ENCODE measurements at places on chromosomes 1 and 21. TPM values are rescaled to one million over a fixed set of nuclear protein-coding genes. Genes with fewer than 3 reads are reported as not detected.

Gene SLC1A7
- 0.46 TPM for total RNA-seq

Gene RXRG
- 5.1 TPM for total RNA-seq

Gene MMP23B
- 56.1 TPM for total RNA-seq

Gene SOX13
- 14.8 TPM for total RNA-seq

GRCh38 chr1:232626452-232626851 lies 3.5 kb downstream of the SIPA1L2 start:
- peak overlapping the region; percentile 86 for H3K27ac ChIP-seq
- no peak overlapping the region for H3K4me3 ChIP-seq
- H3K36me3 ChIP-seq = no peaks in the 10 kb centered on the region
- H3K4me1 ChIP-seq = peaks cover 70% of the 10 kb centered on the region

DNA sequence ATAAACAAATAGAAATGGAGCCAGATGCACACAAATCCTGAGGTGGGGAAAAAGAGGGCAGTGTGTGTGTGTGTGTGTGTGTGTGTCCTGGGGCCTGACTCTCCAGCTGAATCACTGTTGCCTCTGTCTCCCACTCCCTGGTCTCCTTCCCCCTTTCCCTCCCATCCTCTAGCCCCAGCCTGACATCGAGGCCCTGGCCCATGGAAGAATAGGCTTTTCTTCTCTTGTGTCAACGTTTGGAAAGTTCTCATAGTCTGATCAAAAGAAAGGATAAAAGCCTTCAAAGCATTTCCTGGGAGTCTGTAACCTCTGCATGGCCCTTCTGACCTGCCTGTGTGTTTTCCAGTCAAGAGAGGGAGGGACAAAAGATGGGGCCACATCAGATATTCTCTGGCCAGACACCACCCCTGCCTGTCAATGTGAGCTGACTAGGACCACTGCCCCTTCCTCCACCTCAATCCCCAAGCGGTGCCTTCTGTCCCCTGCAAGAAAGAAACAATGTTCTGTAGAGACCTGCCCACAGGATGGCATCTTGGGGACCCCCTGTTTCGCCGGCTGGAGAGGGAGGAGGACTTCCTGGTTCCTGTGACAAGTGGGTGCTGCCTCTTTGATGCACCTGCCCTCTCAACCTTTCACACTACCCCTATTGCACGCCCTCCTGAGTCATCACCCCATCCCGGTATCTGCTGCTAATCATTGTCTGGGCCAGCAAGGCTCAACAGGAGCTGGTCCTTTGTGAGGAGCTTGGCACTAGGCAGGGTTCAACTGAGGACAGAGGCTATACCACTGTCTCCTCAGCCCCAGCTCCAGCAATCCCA lies 16.2 kb downstream of the KCNJ10 start:
- H3K36me3 ChIP-seq = no peaks in the 10 kb centered on the region
- no peak overlapping the region for H3K4me3 ChIP-seq
- DNase-seq = no peak
- no peaks in the 10 kb centered on the region for H3K27me3 ChIP-seq
- H3K4me1 ChIP-seq = no peaks in the 10 kb centered on the region
- H3K27ac ChIP-seq = no peak overlapping the region

DNA sequence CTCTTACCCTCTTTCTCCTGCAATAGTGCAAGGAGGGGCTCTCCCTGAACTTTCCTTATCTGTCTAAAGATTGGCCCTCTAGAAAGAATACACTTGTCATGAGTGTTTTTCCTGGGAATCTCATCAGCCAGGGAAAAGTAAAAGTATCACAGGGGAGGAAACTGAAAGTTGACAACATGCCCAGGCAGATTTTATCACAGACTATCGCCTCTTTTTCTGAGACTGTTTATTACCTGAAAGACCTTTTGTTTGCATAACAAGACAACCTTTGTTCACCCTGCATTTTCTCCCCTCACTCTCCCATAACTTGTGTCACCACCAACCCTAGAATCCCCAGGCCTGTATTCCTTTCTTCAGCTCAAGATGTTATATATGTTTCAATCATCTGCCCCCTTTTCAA lies 794.7 kb upstream of the ADAMTS5 start:
- H3K4me1 ChIP-seq = peaks cover 14% of the 10 kb centered on the region
- H3K27me3 ChIP-seq = no peaks in the 10 kb centered on the region
- no peaks in the 10 kb centered on the region for H3K36me3 ChIP-seq
- DNase-seq = no peak
- no peak overlapping the region for H3K4me3 ChIP-seq

GRCh38 chr1:74344387-74344786 lies 109.2 kb downstream of the TNNI3K start:
- H3K4me1 ChIP-seq = peaks cover 37% of the 10 kb centered on the region
- H3K27me3 ChIP-seq = no peaks in the 10 kb centered on the region
- no peak for DNase-seq
- H3K27ac ChIP-seq = no peak overlapping the region
- H3K36me3 ChIP-seq = no peaks in the 10 kb centered on the region
- no peak overlapping the region for H3K4me3 ChIP-seq

DNA sequence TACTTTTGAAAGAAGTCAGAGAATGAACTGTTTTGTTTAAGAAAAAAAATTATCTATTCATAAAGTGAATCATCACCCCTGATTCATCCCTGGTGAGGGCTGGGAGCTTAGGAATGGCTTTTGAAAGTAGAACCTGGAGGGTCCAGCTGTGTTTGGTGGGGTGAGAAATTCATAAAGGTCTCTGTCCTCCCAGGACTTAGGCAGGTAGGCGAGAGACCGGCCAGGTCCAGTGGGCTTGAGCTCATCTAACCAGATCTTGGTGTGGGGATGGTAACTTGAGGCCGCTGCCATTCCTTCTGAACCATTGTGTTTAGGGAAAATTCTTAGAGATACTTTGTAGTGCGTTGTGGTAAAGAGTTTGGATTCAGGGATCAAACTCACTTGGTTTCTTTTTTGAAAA lies 156.8 kb upstream of the TNR start:
- H3K27me3 ChIP-seq = no peaks in the 10 kb centered on the region
- H3K4me1 ChIP-seq = no peaks in the 10 kb centered on the region
- no peaks in the 10 kb centered on the region for H3K36me3 ChIP-seq
- H3K27ac ChIP-seq = no peak overlapping the region
- no peak for DNase-seq

- H3K27me3 ChIP-seq = no peaks in the 10 kb centered on the region
- peak overlapping the region; percentile 97 for H3K4me3 ChIP-seq
- H3K36me3 ChIP-seq = no peaks in the 10 kb centered on the region
- DNase-seq = no peak
These were observed 3.6 kb downstream of the ADGRL2 start for GRCh38 chr1:81804312-81804711.

GRCh38 chr1:41315871-41316270 lies 45.4 kb upstream of the FOXO6 start:
- H3K27me3 ChIP-seq = no peaks in the 10 kb centered on the region
- H3K27ac ChIP-seq = no peak overlapping the region
- peaks cover 23% of the 10 kb centered on the region for H3K4me1 ChIP-seq
- no peak overlapping the region for H3K4me3 ChIP-seq
- H3K36me3 ChIP-seq = no peaks in the 10 kb centered on the region

GRCh38 chr1:167447521-167448136 lies 70.7 kb downstream of the CD247 start:
- H3K27me3 ChIP-seq = peaks cover 8% of the 10 kb centered on the region
- no peaks in the 10 kb centered on the region for H3K36me3 ChIP-seq
- peak overlapping the region; percentile 60 for H3K27ac ChIP-seq
- no peaks in the 10 kb centered on the region for H3K4me1 ChIP-seq
- peak overlapping the region; percentile 23 for H3K4me3 ChIP-seq

GRCh38 chr1:70234733-70235132 lies 13.6 kb downstream of the SRSF11 start:
- H3K27ac ChIP-seq = no peak overlapping the region
- no peaks in the 10 kb centered on the region for H3K4me1 ChIP-seq
- H3K36me3 ChIP-seq = no peaks in the 10 kb centered on the region
- DNase-seq = no peak

All from heart right ventricle (tissue), 16 donors.